ENCODE measurements at places on chromosomes 12 and 14.

GRCh38 chr12:54486173-54486867, 11.2 kb upstream of the NCKAP1L start:
- DNase-seq: no peak

GRCh38 chr14:52380294-52380693, 66.2 kb downstream of the PTGER2 start:
- DNase-seq: no peak

DNA sequence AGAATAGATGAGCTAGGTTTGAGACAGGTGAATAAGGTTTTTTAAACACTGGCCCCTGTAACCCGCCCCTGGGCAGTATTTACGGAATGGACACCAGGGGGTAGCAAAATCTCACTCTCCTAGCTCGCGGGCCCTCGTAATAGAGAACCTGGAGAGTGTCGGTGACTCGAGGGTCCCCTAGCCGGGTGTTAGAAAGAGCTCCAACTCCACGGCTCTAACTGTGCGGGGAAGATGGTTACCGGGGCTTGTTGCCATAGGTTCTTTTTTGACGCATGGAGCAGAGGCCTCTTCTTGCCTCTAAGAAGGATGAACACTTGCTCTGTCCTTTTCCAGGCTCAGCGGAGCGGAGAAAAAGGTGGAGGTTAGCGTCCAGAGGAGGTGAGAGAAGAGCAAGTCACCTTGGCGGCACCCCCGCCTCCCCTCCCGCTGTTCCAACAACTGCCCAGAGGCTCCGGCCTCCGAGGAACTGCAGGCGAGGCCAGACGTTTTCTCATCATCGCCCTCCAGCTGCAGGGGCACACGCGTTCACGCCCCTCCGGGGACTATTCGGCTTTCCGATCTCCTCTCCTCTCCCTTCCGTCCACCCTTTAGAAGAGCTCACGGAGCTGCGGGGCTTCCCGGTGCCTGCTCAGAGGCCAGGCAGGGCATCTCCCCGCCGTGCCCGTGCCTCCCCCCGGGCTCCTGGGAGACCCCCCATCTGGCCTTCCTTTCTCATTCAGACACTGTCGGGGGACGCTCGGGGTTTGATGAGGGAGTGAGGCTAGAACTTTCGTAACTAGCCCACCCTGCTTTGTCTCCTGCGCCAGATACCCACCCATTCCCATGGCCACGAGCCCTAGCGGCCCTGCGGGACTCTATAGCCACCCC, 1.4 kb upstream of the ARHGEF40 start:
- DNase-seq: no peak

DNA sequence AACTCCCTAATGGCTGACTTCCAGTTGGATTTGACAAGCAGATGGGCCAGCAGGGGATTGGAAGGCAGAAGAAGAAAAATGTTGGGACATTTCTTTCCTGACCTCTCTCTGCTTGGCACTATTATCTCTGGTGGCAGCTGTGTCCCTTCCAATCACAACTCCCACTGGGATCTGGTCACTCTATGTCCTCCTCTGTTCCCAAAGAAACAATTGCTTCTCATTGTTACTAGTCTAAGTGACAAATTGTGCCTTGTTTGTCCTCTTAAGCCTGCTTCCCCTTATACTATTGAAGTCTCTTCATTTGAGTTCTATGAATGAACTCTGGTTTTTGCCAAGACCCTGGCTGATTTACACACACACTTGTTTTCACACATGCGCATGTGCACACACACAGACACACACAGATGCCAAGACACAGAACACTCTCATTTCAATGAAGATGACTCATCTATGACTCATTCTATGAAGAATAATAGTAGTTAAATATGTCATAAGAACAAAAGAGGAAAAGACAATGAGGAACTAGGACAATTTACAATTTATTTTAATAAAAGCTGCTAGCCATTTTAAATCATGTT, 83.0 kb upstream of the FAR2 start:
- DNase-seq: no peak

DNA sequence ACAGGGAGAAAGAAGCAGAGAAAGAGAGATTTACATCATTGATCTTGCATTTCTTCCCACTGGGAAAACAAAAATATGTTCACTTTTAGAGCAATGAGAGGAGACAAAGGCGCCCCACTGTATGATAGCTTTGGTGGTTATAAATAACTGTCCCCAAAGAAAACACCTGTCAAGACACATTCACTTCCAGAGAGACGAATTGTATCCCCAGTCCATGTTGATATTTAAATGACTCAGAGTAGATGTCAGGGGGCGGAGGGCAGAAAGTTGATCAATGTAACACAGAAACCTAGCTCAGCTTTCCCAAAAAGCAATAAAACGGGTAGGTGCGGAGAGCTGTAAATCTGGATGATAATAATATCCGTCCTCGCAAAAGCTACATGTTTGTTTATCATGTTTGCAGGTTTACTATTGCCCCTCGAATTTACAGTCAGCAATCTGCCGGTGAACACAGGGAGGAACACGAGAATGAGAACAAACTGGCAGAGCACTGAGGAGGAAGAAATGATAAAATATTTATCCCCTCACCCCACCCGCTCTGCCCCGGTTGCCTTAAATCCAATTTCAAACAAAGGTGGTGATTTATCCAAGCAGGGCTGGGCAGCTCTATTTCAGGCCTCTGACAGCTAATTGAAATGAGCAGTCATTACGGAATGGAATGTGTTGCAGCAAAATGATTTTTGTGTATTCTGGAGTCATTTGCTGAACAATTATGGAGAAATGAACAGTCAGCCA, 84.4 kb downstream of the CMKLR1 start:
- no peak for DNase-seq

DNA sequence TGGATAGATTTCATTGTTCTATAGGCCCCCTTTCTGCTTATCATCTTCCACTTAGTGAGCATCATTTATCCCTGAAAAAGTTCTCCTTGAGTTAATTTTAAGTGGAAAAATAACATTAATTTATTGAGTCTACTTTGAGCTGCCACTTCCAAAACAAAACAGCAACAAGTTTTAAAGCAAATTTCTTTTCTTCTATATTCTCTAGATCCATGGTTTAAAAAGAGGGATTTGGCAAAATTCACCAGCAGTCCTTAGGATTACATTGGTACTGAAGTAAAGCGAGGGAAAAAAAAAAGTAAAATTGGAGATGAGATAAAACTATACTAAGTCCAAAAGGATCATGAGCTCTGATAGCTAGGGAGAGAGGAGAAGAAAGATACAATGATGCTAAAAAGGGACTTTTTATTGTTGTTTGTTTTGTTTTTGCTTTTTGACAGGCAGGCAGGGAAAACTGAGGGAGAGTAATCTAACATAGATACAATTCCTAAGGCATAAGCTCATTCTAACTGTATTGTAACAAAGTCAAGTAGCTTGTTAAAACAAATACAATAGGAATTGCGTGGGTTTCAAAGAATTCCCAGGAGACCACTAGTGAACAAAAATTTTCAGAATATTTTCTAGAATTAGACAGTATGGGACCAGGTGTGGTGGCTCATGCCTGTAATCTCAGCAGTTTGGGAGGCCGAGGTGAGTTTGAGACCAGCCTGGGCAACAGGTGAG, 19.2 kb upstream of the PLEKHA5 start:
- DNase-seq: no peak

- no peak for DNase-seq
These were observed 145.8 kb downstream of the SLC8A3 start for GRCh38 chr14:70043001-70043400.

DNA sequence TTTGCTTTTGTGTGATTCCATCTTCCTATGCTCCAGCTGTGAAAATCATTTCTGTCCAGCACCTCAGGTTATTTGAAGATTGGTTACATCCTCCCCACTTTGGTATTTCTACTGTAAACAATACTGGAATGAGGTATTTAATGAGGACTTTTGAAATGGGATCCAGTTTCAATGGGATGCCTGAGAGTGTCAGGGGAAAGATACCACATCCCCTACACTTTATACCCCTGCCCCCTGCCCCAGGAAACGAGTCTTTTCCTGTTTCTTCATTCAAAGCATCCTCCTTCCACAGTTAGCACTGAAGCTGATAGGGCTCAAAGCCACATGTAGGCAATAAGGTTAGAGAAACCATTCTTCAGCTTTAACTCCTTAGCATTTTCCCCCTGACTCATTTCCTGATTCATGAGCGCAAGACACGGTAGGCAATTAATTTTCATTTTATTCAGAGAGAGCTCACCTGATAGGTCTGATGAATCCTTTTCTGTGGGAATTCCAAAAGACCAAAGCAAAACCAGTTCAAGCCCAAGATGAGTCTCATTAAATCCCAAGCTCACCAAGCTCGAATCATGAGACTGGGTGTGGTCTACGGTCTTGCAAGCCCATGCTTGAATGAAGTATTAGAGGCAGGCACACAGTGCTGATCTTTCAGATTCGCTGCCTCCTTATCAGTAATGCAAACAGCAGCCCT, 143.6 kb upstream of the CRY1 start:
- no peak for DNase-seq

DNA sequence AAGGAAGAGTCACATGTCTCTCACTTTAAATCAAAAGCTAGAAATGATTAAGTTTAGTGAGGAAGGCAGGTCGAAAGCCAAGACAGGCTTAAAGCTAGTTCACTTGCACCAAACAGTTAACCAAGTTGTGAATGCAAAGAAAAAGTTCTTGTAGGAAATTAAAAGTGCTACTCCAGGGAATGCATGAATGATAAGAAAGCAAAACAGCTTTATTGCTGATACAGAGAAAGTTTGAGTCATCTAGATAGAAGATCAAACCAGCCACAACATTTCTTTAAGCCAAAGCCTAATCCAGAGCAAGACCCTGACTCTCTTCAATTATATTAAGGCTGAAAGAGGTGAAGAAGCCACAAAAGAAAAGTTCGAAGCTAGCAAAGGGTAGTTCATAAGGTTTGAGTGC, 193.6 kb downstream of the MSRB3 start:
- DNase-seq: no peak

- DNase-seq: no peak
These were observed 158.2 kb downstream of the NUAK1 start for GRCh38 chr12:105980533-105980932.

DNA sequence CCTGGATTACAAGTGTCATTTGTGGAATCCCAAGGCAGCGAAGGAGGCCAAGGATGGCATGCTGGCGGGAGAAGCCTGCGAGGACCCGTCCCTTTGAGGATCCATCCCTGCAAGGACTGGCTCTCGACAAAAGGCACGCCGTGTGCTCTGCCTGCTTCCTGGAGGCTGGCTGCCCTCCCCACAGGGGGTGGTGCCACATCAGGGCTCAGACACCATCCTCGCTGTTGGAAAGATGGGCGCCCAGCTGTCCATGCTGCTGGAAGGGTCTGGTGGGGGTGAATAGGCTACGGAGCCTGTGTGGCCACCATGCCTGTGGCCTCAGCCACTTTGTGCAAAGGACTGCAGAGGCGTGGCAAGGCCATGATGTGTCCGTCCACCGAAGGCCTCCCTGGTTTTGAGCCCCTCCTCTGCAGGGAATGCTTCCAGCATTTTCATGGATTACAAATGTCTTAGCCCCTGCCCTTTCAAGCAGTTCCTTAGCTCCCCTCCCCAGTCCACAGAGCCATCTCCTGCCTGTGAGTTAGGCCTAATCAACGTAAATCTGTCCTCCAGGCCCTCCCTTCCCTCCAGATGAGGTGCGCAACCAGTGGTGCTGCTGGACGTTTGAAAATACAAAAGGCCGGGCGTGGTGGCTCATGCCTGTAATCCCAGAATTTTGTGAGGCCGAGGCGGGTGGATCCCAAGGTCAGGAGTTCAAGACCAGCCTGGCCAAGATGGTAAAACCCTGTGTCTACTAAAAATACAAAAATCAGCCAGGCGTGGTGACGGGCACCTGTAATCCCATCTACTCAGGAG, 22.1 kb downstream of the ZBTB42 start:
- DNase-seq: no peak

DNA sequence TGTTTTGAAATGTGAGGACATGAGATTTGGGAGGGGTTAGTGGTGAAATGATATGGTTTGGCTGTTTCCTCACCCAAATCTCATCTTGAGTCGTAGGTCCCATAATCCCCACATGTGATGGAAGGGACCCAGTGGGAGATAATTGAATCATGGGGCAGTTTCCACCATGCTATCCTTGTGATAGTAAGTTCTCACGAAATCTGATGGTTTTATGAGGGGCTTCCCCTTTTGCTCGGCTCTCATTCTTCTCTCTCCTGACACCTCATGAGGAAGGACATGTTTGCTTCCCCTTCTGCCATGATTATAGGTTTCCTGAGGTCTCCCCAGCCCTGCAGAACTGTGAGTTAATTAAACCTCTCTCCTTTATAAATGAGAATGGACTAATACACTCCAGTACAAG, 18.0 kb downstream of the GALNT6 start:
- no peak for DNase-seq

DNA sequence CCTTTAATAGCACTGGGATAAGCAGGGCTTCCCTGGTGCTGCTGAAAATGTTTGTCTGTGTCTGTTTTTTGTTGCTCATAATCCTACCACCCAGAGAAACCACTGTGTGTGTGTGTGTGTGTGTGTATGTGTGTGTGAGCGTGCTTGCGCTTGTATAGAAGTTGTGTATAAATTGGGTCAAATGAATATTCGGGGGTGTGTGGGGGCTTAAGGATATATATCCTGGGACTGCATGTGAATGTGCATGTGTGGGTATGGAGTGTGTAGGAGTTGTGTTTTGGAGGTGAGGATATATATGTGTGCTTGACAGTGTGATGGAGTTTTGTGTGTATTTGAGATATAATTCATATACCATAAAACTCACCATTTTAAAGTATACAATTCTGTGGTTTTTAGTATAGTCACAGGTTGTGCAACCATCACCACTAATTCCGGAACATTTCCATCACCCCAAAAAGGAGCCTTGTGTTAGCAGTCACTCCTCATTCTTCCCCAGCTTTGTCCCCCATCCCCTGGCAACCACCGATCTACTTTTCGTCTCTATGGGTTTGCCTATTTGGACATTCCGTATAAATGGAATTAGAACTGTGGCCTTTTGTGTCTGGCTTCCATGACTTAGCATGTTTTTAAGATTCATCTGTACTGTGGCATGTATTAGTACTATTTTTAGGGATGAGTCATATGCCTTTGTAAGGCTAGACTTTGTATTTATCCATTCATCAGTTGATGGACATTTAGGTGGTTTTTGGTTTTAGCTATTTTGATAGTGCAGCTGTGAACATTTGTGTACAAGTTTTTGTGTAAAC, 25.6 kb downstream of the TCTN1 start:
- DNase-seq: no peak

GRCh38 chr12:62525271-62525670, 58.6 kb downstream of the MON2 start:
- DNase-seq: no peak

- no peak for DNase-seq
These were observed 141.6 kb downstream of the KICS2 start for GRCh38 chr12:64080319-64081007.
